ENCODE measurements at places on chromosomes 12 and 14.
A peak's percentile ranks its signal among the peaks of the same experiment; 100 is the strongest.

DNA sequence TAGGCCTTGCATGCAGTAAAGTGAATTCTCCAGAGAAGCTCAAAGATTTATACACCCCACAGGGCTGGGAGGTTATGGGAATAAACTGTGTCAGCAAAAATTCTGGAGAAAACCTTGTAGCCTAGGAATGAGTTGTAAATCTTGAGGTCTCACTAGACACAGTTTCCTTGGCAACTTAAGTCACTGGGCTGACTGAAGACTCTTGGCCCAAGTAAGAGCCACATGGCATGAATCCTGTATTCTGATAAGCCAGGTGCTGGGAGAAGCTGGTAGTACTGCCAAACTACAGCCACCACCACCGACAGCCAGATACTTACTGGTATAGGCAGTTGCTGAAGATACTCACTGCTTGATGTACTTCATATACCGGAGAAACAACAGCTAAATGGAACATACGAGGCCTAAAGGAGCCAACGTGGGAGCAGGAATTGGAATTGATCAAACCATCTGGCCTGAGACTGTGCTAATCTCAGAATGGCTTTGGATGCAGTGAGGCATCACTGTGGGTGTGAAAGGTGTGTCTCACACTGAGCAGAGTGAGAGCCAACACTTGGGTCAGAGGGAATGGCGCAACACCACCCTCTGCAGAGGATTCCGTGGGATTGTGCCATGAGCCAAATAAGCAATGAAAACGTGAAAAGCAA is 102.8 kb upstream of the TMCC3 start:
- no peak for DNase-seq

DNA sequence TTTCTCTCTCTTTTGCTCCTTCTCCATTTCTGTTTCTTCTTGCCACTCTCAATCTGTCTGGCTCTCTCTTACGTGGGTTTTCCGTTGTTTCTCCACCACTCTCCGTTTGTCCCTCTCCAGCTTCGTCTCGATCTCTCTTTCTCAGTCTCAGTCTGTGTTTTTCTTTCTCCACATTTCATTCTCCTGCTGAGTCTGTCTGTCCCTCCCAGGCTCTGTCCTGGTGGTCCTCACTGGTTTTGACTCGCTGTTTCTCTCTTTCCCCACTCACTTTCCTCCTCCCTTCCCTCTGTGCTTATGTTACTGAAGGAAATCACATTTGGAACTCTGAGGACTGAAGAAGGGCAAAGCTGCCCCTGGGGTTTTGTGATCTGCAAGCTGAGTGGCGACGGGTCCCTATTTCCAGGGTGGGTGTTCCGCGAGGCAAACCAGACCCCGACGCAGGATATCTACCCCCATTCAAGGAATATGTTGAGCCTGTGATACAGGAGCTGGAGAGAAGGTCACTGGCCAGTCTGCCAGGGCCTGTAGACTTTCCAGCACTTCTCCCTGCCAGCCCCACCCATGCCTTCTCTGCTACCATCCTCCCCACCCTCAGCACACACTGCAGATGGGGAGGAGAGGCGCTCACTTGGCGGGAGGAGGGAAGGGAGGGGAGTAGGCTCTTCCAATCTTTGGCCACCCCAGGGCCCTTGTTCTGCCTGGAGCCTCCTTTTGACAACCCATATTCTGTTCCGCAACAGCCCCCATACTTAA is 102.7 kb upstream of the MAP1LC3B2 start:
- no peak for DNase-seq

GRCh38 chr12:111093428-111094142 is 173.2 kb upstream of the MYL2 start:
- peak; percentile 66 for DNase-seq

DNA sequence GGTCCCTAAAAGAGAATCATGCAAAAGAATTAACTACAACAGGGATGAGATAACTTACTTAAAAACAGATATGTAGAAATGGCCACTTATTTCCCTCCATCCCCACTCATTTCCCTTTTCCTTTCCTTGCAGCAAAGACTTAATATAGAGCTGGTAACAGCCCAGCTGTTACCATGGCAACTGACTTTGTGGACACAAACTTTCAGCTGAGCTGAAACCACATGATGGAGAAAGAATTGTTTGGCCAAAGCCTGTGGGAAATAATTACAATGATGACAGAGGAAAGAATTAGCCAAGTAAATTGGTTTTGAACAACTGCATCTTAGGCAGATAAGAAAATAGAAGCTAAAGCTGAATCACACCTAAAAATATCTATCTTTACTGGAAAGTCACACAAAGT is 364.9 kb downstream of the GALC start:
- no peak for DNase-seq

DNA sequence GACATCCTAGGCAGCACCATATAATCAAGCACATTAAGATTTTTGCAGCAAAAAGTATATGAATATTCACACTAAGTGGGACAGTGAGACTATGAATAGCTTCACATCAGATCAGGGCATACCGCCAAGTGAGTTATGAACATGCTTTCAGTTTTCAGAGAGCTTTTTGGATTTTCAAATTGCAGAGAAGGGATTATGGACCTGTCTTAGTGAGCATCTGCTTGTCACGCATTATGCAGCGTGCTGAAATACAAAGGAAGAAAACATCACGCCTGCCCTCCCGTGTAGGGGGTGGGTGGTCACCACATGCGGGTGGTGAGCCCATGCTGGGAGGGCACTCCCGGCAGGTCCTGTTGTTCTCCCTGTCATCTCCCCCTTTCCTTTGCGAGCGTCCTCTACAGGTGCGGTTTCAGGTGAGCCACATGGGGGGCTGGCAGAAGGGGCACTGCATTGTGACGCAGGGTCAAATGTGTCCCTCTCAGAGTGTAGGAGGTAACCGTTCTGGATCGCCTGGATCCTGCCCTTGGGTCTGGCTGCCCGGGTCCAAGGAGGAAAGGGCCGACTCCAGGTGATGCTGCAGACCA is 42.6 kb downstream of the TRAF3 start:
- DNase-seq, result no peak

DNA sequence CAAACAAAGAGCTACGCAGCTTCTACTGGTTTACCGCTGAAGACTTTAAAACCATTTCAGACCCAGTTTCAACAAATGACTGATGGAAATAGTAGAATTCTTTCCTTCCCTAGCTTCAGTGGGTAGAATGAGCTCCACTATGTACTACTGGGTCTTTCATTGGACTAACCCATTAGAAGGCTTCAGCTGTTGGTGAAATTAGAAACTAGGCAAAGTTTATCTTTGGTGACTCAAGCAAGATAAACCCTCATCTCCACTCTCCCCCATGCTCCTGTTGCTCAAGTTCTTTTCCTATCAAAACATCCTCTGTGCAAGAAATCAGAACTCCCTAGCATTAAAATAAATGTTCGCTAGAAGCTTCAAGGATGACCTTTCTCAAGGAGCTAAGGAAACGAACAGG is 159.2 kb downstream of the PAWR start:
- no peak for DNase-seq

GRCh38 chr12:131464081-131464480 is 246.8 kb upstream of the SFSWAP start:
- DNase-seq, result no peak

- no peak for DNase-seq
These were observed 59.7 kb upstream of the ARID2 start for GRCh38 chr12:45669792-45670191.
